ENCODE measurements at places on chromosomes 16 and 17. TPM values are rescaled to one million over a fixed set of nuclear protein-coding genes. Genes with fewer than 3 reads are reported as not detected.

The AANAT gene
- polyA plus RNA-seq = not detected

The CDH15 gene
- not detected for polyA plus RNA-seq

The HSF4 gene
- 1.9 TPM for polyA plus RNA-seq

The SLC13A2 gene
- not detected for polyA plus RNA-seq

The MYH8 gene
- not detected for polyA plus RNA-seq

The ACSM2B gene
- not detected for polyA plus RNA-seq

The FBXW10B gene
- 0.97 TPM for polyA plus RNA-seq

The TMEM231 gene
- polyA plus RNA-seq = 6.5 TPM

The MT1H gene
- polyA plus RNA-seq = not detected

The TM4SF5 gene
- polyA plus RNA-seq = not detected

Data from Purkinje cell (primary cell).